ENCODE measurements at places on chromosomes 5 and 9.

GRCh38 chr5:149278451-149279210 is 7.0 kb downstream of the AFAP1L1 start:
- DNase-seq = no peak

- no peak for DNase-seq
Measured at GRCh38 chr5:174204535-174205313, 159.2 kb downstream of the NSG2 start.

DNA sequence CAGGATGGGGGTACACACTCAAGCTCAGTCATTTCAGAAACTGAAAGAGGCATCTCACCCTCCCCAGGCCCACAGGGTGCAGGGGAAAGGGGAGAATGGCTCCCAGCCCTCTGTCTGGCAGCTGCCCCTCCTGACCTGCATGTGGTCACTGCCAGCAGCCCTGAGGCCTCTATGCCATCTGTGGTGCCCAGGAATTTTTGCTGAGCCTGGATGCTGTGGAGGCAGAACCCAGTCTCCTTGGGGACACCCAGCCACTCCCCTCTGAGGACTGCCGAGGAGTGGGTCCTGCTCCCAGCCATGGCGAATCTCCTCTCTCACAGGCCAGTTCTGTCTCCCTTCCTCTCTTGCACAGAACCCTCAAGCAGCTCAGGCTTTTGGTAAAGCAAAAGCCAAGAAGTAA is 104.0 kb upstream of the ALDH1B1 start:
- DNase-seq = no peak

DNA sequence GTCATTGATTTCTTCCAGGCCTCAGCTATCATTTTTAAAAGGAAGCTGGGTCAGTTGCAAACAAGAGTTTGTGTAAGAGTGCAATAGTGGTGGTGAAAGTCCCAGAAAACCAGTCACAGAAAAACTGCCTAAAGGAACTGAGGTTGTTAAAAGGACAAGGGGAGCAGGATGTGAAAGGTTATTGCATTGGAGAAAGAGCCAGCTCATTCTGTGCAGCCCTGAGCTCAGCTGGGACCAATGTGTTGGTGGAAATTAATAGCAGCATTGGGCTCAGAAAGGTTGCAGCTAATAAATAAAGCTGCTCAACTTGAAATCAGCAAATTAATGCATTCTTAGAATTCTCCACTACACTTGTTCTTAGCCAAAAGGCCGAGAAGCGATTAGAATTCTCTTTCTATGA is 34.9 kb downstream of the NREP start:
- DNase-seq = no peak

- DNase-seq = no peak
Measured at GRCh38 chr5:149313151-149313841, 32.0 kb upstream of the GRPEL2 start.

- peak; percentile 13 for DNase-seq
Measured at GRCh38 chr5:38639377-38640358, 83.2 kb upstream of the LIFR start.

GRCh38 chr5:125348936-125349831 is 602.7 kb upstream of the ZNF608 start:
- DNase-seq = no peak

DNA sequence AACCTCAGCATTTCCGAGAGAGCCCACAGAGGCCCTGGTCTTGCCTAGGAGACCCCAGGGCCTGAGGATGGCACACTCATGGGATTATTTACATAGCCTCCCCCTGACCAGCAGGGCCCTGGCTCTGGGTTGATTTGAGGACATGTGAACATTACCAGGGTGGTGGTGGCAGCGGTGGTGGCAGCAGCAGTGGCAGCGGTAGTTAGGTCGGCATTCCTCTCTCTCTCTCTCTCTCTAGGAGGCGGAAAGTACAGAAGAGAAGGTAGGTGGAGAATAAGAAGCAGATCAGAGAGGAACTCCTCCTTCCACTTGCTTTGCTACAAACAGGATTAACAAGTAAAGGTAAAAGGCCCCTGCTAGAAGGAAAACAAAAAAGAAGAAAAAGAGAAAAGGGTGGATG is 39.3 kb downstream of the B4GALT1 start:
- no peak for DNase-seq

- DNase-seq = peak; percentile 84
Measured at GRCh38 chr9:21559402-21560280, 77.5 kb upstream of the IFNE start.

- DNase-seq = no peak
Measured at GRCh38 chr5:179110528-179110927, 50.4 kb downstream of the ZNF354C start.

- peak; percentile 99 for DNase-seq
Measured at GRCh38 chr5:172102913-172103626, 85.0 kb downstream of the STK10 start.

DNA sequence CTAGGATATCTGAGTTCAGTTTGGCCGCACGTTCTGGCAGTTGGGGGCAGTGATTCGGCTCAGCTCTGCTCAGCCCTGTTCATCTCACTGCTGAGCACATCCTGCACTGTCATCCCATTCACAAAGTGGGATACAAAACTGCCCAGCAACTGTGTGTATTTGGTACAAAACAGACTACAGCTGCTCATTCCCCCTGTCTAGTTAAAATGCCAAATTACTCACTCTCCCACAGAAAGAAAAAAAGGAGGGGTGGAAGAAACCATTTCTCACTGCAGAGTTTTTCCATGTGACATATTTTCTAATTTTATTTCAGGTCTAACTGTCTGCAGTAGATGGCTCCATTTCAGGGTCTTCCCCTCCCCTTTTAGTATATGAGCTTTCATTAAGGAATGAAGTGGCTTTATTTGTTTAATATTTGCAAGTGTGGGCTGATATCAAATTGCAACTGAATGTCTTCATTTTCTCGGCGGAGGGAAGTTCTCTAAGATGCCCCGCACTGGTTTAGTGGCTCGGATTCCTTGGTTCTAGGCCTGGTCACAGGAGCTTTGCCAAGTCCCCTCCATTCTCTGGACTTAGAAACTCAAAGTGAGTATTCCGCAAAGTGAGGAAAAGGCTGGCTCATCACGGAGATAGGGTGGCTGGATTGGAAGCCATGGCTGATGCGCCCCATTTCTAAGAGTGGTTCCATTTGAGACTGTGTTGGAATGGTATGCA is 14.7 kb downstream of the COL15A1 start:
- peak; percentile 77 for DNase-seq
